ENCODE measurements at places on chromosomes 5 and 9.

- DNase-seq, result no peak
These were observed 2.4 kb downstream of the WDR5 start for GRCh38 chr9:134138292-134138691.

DNA sequence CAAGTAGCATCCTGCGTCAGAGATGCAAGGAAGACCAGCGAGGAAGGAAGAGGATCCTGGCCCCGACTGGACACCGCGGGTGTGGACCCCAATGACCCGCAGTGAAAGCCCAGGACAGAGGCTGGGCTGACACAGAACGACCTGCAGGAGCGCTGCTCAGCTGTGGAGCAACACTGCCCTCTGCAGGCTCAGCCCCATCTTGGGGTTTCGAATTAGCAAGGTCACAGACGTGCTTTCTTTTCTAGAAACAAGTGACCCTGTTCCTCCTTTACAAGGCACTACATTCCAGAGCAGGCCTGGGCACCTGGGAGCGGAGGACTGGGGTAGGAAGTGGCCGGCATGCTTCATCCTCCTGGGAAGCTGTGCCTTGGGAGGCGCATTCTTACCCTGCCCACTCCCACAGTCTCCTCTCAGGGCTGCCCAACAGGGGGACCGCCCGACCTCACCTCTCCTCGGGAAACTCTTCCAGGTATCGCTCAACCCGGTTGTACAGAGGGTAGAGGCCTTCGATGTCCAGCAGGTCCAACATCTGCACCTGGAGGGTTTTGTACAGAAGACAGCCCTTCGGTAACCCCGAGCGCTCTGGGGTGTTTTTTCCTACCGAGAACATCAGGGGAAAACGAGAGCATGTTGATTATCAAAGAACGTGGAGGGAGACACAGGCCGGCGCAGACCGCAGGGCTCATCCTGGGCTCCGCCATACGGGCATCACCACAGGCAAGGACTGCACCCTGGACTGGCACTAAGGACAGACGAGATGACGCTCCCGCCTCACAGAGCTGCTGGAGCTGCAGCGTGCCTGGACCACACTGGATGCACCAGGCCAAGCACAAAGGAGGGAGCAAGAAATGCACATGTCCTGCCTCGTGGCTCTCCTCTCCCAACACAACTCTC, 35.0 kb downstream of the IPPK start:
- peak; percentile 87 for DNase-seq

DNA sequence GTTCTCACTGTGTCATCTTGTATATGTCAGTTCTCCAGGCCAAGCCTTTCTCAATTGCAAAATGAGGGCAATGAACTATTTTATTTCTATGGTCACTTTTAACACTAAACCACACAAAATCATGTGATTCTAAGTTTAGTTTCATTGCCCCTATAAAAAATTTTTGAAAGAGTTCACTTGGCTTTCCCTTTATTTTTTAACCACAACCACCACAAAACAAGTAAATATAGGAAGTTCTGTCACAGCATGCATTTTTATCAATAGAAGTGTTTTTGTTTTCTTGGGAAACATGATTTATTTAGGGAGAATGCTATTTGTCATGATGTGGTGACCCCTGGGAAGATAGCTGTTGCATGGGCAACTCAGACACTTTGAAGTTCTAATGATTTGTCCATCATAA, 169.1 kb downstream of the CSNK1G3 start:
- no peak for DNase-seq

DNA sequence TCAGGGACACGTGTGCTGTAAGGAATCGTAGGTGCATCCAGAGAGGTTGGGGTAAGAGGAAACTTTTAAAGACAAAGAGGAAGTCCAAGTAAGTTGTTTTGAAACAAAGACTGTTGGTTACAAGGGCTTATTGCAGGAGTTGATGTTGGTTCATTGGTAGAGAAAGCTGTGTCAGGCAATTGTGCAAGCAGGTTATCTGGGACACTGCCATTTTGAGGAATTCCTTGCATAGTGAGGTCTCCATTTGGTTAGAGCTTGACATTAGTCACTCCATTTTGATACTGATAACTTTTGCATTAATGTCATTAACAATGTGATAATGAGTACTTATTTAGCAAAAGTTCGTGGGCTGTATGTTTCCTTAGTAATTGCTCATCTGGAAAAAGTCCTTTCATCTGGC, 24.9 kb downstream of the CNOT6 start:
- no peak for DNase-seq

DNA sequence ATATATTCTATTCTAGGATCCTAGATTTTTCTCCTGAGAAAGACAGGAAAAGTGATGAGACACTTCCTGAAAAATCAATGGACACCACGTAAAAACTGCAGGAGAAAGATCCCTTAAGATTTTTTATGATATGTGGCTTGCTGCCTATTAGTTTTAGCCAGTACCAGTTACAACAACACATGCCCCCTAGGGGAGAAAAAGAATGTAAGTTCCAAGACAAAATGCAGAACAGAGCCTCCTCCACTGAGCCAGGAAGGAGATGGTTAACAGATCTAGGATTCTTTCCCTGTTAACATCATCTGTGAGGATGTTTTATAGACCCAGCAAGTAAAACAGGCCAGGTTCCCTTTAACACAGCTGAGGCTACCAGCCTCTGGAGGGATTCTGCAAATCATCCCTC, 574.7 kb downstream of the TLE4 start:
- DNase-seq, result no peak

DNA sequence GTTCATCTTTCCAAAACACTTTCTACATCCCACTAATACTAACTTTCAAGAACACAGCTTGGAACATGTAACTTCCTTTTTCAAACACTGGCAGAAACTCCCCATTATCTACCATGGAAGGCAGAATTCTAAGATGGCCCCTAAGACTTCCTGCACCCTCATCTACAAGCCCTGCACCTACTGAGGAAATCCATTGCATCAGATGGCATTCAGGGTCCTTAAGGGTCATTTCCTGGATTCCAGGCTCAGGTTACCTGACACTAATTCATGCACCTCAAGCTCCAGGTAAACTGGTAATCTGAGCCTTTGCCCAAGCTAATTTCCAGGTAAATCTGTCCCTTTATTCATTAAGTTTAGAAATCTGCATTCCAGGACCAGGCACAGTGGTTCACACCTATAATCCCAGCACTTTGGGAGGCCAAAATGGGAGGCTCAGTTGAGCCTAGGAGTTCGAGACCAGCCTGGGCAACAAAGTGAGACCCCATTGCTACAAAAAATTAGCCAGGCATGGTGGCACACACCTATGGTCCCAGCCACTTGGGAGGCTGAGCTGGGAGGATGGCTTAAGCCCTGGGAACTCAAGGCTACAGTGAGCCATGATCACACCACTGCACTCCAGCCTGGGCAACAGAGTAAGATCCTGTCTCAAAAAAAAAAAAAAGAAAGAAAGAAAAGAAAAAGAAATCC, 91.6 kb downstream of the NFIB start:
- DNase-seq, result no peak

GRCh38 chr5:176770431-176770830, 39.9 kb upstream of the UNC5A start:
- DNase-seq, result peak; percentile 19

DNA sequence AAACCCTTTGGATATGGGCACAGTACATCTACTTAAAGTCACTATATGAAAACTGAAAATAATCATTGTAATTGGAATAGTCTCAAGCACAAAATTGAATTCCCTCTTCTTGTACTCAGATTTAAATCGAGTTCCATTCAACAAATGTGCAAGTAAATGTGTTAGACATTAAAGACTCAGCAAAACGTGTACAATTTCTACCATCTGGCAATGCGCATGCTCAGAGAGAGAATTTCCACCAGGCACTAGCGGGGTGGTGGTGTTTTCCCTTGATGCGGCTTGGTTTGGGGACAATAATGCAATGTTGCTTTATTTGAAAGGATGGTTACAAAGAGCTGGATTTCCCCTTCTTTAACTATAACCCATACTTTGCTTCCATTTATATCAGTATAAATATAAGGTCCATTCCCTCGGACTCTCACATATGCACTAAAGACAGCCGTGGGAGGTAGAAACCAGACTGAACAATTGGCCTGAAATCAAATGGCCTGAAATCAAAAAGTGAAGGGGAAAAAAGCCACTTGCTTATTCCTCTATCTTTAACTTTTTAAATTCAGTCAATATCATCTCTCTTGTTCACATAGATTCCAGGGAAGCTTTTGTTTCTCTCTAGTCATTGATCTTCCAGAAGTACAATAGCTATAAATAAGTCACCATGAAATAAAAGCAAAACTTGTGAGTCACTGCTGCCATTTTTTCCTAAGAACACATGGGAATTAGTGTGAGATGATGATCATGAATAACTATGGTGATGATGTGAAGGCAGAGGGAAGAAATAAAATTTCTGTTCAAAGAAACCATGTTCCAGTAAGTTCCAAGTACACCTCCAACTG, 59.2 kb downstream of the ADAMTS12 start:
- no peak for DNase-seq

- DNase-seq, result no peak
These were observed 114.4 kb downstream of the ZNF608 start for GRCh38 chr5:124631874-124632550.

DNA sequence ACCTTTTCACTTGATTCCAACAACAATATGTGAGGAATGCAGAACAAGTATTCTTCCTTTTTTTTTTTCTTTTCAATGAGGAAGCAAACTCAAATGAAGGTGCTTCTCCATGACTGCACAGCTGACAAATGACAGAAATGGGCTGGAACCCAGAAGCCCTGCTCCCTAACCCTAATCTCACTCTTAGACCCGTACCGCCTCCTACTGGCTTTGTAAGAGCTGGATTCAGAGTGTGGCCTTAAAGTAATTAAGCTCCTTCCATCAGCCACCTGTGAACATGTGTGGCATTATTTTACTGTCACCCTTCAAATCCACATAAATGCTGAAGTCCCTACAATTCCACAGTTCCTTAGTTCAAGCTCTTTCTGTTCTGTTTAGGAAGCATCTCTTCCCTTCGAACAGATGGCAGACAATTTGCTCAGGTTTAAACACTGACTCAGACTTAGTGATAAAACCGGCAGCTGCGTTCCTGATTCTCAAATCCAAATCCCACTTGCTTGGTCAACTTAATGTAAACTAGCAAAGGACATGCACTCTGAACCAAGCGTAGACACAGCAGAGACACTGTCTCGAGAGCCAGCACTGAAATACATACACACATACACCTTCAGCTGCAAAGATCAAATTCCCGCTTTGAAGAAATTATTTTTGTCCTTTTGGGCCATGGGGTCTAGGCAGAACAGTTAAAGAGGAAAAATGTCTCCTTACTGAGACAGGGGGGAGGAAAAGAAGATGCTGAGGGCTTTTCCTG, 316.7 kb upstream of the TLE4 start:
- DNase-seq, result no peak

GRCh38 chr5:78560000-78560855, 88.3 kb downstream of the LHFPL2 start:
- no peak for DNase-seq

DNA sequence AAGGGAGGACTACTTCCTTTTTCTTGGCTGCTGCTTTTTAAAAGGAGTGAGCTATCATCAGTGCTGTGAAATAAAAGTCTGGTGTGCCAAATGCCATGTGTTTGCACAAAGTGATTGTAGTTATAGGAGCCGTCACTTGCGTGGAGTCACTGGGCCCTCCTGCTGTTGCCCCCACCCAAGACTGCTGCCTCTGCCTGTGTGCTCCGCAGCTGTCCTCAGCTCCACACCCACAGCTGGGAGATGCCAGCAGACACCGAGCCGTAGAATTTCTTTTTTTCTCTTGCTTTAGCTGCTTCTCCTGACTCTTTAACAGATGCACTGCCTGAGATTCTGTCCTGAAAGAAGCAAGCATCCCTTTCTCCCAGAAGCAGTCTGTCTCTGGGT, 9.8 kb upstream of the GLE1 start:
- DNase-seq, result no peak

DNA sequence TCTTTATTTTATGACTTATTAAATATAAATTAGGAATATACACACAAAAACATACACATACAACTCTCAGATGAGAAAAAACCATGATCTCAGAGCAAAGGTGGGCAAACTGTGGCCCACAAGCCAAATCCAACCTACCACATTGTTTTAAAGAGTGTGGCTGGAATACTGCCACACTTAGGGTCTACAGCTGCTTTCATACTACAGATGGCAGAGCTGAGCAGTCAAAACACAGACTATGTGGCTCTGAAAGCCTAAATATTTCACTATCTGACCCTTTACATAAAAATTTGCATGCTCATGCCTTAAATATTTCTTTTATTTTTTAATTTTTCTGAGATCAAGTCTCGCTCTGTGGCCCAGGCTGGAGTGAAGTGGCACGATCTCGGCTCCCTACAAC, 28.3 kb downstream of the LEAP2 start:
- no peak for DNase-seq

DNA sequence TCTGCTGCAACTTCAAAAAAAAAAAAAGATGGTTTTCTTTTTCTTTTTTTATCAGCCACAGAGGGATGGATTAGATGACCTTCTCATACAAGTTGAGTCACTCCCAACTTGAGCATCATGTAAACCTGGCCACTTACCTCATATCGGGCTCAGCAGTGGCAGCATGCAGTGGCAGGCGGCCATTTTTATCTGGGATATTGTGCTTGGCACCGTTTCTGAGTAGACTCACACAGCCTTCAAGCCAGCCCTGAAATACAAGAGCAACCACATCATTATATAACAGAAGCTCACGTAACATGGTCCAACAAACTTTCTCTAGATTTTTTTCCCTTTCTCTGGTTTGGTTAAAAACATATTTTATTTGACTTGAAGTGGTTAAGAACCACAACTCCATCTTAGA, 62.6 kb downstream of the ANKRD55 start:
- DNase-seq, result no peak

DNA sequence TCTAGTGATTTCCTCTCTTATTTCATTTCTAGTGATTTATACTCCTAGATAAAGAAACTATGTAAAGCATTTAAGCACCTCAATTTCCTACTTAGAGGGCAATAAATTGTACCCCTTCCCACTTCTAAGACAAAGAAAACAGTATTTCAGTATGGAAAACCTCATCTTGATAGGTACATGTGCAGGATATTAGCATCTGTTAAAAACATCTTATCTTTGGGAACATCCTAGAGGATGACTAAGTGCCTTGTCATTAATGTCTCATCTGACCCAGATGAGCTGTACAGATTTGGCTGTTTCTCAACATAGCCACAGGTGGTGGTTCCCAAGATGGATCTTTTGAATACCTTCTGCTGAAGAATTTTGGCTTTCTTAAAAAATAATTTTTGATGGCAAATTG, 5.7 kb downstream of the MEGF10 start:
- DNase-seq, result no peak

GRCh38 chr5:66829826-66830225, 233.6 kb downstream of the MAST4 start:
- DNase-seq, result no peak

- DNase-seq, result no peak
These were observed 493.2 kb upstream of the KLF4 start for GRCh38 chr9:107982745-107983144.

DNA sequence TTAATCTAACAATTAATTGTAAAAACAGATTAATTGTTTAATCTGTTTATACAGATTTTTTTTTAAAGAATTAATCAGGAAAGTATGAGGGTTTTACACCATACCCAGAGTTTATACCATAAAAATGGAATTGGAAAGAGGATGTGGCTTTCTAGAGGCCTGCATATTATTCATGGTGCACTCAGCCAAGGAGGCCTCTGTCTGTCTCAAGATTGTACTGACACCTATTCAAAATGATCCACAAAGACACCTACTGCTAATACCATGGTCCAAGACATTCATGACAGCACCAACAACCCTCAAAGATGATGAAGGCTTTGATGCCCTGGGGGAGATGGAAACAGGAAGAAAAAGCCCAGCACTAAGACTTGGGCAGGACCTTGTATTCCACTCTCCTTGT, 58.1 kb upstream of the MAST4 start:
- no peak for DNase-seq

GRCh38 chr5:9713959-9714586, 83.9 kb upstream of the TAS2R1 start:
- DNase-seq, result no peak

All from ascending aorta (tissue), 2 donors.